ENCODE measurements at places on chromosomes 3 and 15.

DNA sequence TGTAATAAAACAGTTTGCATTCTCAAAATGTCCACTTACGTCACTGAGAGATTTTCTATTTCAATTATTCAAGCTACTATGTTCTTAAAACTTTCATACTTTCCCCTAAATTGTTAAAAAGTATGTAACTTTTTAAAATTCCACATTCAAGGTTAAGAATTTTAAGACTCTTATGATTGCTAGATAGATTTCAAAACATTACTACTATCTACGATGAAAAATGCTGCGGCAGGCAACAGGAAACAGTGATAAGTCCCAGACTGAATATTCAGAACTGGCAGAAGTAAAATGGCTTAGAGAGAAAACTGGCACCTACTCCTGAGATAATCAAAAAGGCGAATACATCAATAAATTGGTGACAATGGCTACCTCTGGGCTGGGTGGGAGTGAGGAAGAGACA, 16.2 kb downstream of the ATP13A3 start:
- H3K27ac ChIP-seq, result no peak overlapping the region
- H3K4me1 ChIP-seq, result peaks cover 3% of the 10 kb centered on the region
- no peaks in the 10 kb centered on the region for H3K27me3 ChIP-seq
- H3K36me3 ChIP-seq, result no peaks in the 10 kb centered on the region
- H3K4me3 ChIP-seq, result no peak overlapping the region
- DNase-seq, result no peak

GRCh38 chr15:35546511-35547381, 781 bp upstream of the DPH6 start:
- H3K4me1 ChIP-seq, result peaks cover 56% of the 10 kb centered on the region
- H3K27ac ChIP-seq, result no peak overlapping the region
- H3K36me3 ChIP-seq, result no peaks in the 10 kb centered on the region
- DNase-seq, result no peak
- no peaks in the 10 kb centered on the region for H3K27me3 ChIP-seq
- H3K4me3 ChIP-seq, result peak overlapping the region; percentile 68

- no peaks in the 10 kb centered on the region for H3K4me1 ChIP-seq
- no peak overlapping the region for H3K4me3 ChIP-seq
- H3K27ac ChIP-seq, result no peak overlapping the region
- H3K36me3 ChIP-seq, result peaks cover 7% of the 10 kb centered on the region
- DNase-seq, result no peak
- H3K27me3 ChIP-seq, result no peaks in the 10 kb centered on the region
Measured at GRCh38 chr3:150577855-150578254, 25.3 kb upstream of the SELENOT start.

DNA sequence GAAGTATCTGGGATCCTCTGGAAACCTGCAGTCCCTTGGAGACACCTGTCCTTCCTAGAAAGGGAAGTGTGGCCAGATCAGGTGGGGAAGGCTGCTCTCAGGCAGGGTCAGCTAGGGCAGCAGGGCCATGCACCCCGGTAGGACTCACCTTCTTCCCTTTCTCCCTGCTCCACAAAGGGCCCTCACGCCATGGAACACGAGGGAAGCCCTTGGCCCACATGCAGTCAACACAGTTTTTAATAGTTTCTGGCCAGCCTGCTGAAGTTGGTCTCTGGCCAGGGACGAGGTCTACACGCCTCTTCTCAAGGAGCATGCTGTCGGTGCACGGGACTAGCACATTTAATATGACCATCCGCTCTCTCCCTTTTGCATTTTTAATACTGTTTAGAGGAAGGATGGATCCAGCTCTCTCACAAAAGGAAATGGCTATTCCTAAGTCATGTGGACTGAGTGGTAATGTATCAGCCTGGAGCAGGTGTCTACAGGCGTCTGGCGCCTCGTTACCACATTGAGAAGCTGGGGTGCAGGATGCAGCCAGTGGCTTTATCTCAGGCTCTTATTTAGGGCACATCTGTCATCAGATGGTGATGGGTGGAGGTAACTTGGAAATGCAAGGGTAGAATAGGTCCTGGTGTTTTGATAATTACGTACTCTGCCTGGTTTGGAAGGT, 153.9 kb downstream of the KLF13 start:
- H3K4me1 ChIP-seq, result peaks cover 6% of the 10 kb centered on the region
- no peak overlapping the region for H3K4me3 ChIP-seq
- H3K27me3 ChIP-seq, result peaks cover 25% of the 10 kb centered on the region
- no peaks in the 10 kb centered on the region for H3K36me3 ChIP-seq

GRCh38 chr15:81087694-81088093, 46.4 kb upstream of the CFAP161 start:
- H3K27ac ChIP-seq, result no peak overlapping the region
- H3K36me3 ChIP-seq, result no peaks in the 10 kb centered on the region
- no peak for DNase-seq
- H3K27me3 ChIP-seq, result no peaks in the 10 kb centered on the region

- H3K4me3 ChIP-seq, result no peak overlapping the region
- no peaks in the 10 kb centered on the region for H3K4me1 ChIP-seq
- no peak for DNase-seq
Measured at GRCh38 chr3:53320697-53321096, 26.6 kb downstream of the DCP1A start.

DNA sequence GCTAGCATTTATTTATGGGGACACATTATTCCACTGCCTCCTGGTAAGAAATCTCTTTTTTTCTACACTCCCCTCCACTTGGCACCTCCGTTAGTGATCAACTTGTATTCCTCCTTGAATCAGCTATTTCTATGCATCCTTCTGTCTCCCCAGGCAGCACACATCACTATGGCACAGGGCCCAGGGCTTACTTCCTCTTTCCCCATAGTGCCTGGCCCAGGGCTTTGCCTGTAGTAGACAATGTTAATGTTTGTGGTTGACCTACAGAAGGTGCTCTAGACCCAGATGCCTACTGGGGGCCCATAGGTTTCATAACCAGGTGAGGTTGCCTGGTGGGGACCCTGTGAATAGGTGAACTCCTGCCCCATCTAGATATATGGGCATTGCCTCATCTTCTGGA, 44.9 kb downstream of the EPHB1 start:
- no peaks in the 10 kb centered on the region for H3K27me3 ChIP-seq
- H3K27ac ChIP-seq, result no peak overlapping the region
- no peak for DNase-seq
- no peaks in the 10 kb centered on the region for H3K36me3 ChIP-seq
- H3K4me3 ChIP-seq, result no peak overlapping the region
- no peaks in the 10 kb centered on the region for H3K4me1 ChIP-seq

DNA sequence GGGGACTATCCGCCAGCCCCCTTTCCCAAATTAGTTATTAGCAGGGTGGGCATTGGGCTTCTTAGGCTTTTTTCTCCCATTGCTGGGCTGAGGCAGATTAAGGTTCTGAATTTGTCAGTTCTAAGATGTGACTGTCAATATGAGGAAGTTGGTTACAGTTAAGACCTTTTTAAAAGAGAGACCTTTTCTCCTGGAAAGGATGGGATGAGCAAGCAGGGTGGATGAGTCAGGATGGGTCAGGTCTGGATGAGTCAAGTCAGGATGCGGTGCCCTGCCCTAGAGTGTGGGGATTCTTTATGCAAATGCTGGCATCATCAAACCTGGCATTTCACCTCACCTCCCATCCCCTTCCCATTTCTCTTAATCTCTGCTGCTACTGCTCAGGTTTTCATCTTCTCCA, 1.9 kb downstream of the AEN start:
- no peaks in the 10 kb centered on the region for H3K27me3 ChIP-seq
- H3K4me1 ChIP-seq, result peaks cover 25% of the 10 kb centered on the region
- H3K4me3 ChIP-seq, result peak overlapping the region; percentile 73
- no peaks in the 10 kb centered on the region for H3K36me3 ChIP-seq
- no peak overlapping the region for H3K27ac ChIP-seq

DNA sequence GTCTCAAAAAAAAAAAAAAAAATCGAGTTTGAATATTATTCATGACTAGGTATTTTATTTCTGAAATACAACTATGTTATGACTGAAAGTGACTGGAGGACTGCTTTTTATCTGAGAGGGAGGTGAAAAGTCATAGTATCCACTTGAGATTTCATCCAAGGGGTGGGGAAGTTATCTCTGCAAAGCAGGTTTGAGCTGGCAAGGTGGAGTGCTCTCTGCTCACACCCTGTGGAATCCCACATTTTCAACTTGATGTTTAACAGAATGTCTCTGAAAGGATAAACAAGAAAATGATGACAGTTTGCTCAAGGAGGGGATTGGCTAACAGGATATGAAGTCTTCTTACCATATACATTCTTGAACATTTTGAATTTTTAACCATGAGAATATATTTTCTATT, 27.3 kb upstream of the SEC62 start:
- no peaks in the 10 kb centered on the region for H3K27me3 ChIP-seq
- no peak for DNase-seq
- no peak overlapping the region for H3K4me3 ChIP-seq
- no peaks in the 10 kb centered on the region for H3K4me1 ChIP-seq
- H3K27ac ChIP-seq, result no peak overlapping the region

DNA sequence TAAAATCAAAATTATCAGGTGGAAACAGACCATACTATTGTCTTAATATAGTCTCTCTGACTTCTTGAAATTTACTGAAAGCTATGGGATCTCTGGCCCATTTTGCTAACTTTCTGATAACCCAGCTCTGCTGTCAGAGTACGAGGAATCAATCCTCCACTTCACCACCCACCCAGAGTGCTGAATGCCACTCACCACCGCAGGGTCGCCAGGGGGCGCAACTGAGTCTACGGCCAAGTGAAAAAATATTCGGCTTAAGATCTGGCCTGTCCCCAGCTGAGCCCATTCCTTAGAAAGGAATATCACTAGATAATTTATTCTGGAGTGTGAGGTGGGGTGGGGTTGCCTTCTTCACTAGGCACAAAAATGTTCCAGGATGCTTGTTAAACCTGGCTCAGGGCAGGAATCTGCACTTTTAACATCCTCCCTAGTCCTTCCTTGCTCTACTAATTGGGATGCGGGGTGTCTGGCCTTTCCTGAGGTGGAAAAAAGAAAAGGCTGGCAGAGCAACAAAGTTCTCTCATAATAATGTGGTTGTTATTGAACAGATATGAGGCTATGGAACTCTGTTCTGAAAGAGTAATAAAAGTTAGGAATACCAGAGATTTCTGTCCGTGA, 520.6 kb downstream of the MFSD1 start:
- no peak overlapping the region for H3K4me3 ChIP-seq
- H3K27me3 ChIP-seq, result no peaks in the 10 kb centered on the region
- peak; percentile 73 for DNase-seq
- H3K4me1 ChIP-seq, result no peaks in the 10 kb centered on the region
- H3K36me3 ChIP-seq, result no peaks in the 10 kb centered on the region

DNA sequence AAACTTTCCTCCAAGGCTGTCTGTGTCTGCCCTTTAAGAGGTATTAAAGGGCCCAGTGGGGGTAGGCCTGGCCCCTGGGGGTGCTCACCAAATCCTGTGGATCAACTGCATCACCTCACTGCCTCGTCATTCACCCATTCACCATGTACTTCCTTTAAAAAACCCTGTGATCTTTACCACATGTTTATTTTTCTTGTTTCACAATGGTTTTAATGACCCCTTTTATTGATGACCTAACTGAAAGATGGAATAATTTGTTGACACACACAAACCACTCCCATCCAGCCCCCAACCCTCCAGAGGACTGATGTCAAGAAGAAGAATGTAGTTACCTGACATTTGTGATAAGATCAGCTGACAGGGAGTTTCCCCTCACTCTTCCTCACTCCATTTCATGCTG, 40.8 kb downstream of the KCNAB1 start:
- H3K27ac ChIP-seq, result no peak overlapping the region
- H3K4me3 ChIP-seq, result no peak overlapping the region
- DNase-seq, result peak; percentile 11
- no peaks in the 10 kb centered on the region for H3K36me3 ChIP-seq
- H3K27me3 ChIP-seq, result no peaks in the 10 kb centered on the region
- H3K4me1 ChIP-seq, result peaks cover 19% of the 10 kb centered on the region

GRCh38 chr3:106212665-106213222, 343.9 kb upstream of the CBLB start:
- H3K27ac ChIP-seq, result no peak overlapping the region
- no peaks in the 10 kb centered on the region for H3K36me3 ChIP-seq

DNA sequence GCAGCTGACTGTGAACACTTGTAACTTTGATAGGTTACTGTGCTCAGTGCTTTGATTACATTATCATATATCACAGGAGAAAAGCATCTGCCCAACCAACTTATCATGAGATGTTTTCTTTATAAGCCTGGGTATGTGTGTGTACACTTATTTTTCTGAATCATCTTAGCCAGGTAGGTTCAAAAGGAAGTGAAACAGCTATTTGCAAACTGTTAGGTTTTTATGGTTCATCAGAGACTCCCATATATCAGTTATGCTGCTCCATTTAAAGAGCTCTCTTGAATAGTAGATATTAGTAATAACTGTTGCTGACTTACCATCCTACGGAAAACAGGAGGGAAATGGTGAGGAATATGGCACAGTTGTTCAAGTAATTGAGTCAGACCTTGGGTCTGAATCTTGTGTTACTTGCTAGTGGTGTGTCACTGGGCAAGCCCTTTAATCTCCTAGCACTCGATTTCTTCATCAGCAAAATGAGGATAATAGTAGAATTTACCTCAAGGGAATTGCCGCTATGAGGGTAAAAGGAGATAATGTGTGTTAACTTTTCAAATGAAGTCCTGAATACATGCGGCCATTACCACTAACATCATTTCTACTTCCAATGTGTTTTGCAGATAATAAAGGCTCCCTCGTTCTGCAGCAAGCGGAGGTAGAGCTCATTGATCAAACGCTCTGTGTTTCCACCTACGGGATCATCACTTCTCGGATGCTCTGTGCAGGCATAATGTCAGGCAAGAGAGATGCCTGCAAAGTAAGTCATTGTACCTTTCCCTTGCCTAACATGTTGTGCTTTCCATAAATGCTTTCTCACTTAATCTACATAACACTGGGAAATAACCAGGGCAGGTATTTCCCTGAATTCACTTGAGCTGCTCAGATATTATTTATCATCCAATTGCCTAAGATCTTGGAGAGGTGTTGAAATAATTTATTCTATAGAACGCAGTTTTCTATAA, 7.8 kb upstream of the C3orf52 start:
- H3K27ac ChIP-seq, result no peak overlapping the region
- H3K27me3 ChIP-seq, result peaks cover 2% of the 10 kb centered on the region
- no peaks in the 10 kb centered on the region for H3K4me1 ChIP-seq
- H3K36me3 ChIP-seq, result no peaks in the 10 kb centered on the region
- H3K4me3 ChIP-seq, result no peak overlapping the region
- no peak for DNase-seq

GRCh38 chr3:101886626-101887025, 37.3 kb downstream of the NFKBIZ start:
- H3K4me1 ChIP-seq, result no peaks in the 10 kb centered on the region
- no peak overlapping the region for H3K27ac ChIP-seq
- no peaks in the 10 kb centered on the region for H3K27me3 ChIP-seq
- DNase-seq, result no peak

- H3K27ac ChIP-seq, result no peak overlapping the region
- no peak overlapping the region for H3K4me3 ChIP-seq
- no peaks in the 10 kb centered on the region for H3K4me1 ChIP-seq
- H3K36me3 ChIP-seq, result no peaks in the 10 kb centered on the region
Measured at GRCh38 chr15:63331456-63331855, 50.2 kb downstream of the CA12 start.
